ENCODE measurements at places on chromosomes 5 and 9.
A peak's percentile ranks its signal among the peaks of the same experiment; 100 is the strongest.

DNA sequence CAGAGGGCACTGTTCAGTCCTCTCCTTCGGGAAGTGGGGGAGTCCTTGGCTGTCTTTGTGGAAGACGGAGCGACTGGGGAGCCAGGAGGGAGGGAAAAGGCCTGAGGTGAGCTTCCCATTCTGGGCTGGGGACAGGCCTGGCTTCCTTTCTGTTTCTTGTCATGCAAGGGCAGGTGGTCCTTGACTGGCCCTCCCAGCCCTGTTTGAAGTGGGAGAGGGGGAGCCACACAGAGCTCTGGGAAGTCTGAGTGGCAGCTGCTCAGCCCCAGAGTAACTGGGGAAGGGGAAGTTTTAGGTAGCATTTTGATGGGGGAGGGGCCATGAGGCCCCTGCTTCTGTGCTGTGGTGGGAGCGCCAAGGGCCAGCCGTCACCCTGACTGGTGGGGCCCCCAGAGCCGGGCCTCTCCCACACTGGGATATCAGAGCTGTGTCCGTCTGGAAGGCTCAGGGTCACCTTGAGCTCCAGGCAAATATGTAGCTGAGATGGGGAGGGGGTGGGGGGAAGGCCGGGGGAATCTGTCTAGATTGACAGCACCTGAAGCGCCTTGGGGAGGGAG lies 6.5 kb downstream of the UNC5A start:
- no peak for DNase-seq
- H3K36me3 ChIP-seq = no peaks in the 10 kb centered on the region
- peaks cover 45% of the 10 kb centered on the region for H3K4me1 ChIP-seq
- H3K4me3 ChIP-seq = peak overlapping the region; percentile 66
- peaks cover 16% of the 10 kb centered on the region for H3K27me3 ChIP-seq

- no peaks in the 10 kb centered on the region for H3K4me1 ChIP-seq
- DNase-seq = no peak
- H3K27me3 ChIP-seq = no peaks in the 10 kb centered on the region
- no peaks in the 10 kb centered on the region for H3K36me3 ChIP-seq
- H3K4me3 ChIP-seq = no peak overlapping the region
- no peak overlapping the region for H3K27ac ChIP-seq
These were observed 10.1 kb upstream of the C1QTNF3 start for GRCh38 chr5:34053133-34053532.

DNA sequence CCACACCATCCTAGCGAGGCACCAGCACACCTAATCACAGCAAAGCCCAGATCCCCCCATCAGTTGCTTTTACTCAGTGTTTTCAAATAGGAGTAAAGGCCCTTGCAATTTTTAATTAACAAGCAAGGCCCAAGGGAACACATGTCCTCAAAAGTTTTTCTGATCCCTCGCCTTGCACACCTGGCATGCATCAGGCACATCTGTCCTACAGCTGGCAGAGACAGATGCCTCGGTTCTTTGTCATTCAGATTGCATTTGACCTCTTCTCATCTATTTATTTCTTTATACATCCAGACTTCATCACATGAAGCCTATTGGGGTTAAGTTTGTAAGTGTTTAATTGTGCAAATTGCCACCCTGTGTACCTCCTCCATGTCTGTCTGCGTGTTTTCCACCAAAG lies 241.4 kb downstream of the MARCHF11 start:
- peaks cover 8% of the 10 kb centered on the region for H3K36me3 ChIP-seq
- H3K27ac ChIP-seq = no peak overlapping the region
- no peaks in the 10 kb centered on the region for H3K27me3 ChIP-seq
- no peaks in the 10 kb centered on the region for H3K4me1 ChIP-seq
- no peak for DNase-seq

GRCh38 chr9:4114569-4115505 lies 185.0 kb downstream of the GLIS3 start:
- H3K4me3 ChIP-seq = no peak overlapping the region
- no peaks in the 10 kb centered on the region for H3K4me1 ChIP-seq
- no peak overlapping the region for H3K27ac ChIP-seq

DNA sequence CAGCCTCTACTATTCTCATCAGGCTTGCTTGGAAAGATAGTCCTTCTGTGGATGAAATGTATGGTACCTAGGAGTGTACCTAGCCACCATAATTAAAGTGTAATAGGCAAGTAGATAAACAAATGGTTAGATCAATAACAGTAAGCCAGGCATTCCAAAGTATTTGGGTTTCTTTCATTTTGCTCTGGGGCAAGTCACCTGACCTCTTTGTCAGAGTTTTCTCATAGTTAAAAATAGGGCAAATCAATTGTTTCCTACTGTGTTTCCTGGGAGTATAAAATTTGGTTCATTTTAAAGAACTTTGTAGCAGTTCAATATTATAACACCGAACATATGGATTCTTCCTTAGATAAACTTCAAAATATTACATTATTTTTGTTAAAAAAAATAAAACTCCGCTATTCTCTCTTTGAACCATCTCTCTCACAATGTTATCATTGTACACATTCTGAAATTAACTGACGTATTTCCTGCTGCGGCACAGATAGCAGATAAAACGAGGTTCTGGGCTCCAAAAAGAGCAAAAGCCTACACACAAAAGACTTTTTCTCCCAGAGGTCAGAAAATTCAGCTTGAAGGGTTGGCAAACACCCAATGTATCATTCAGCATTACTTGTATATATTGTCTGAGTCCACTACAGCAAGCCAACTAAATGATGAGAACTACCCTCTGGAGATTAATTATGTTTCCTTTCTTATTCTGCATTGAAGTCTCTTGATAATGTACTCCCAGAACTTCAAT lies 267.9 kb downstream of the COX7C start:
- H3K4me3 ChIP-seq = no peak overlapping the region
- H3K27ac ChIP-seq = no peak overlapping the region
- no peaks in the 10 kb centered on the region for H3K36me3 ChIP-seq
- no peaks in the 10 kb centered on the region for H3K27me3 ChIP-seq
- peaks cover 4% of the 10 kb centered on the region for H3K4me1 ChIP-seq
- no peak for DNase-seq

Data from H1 (cell line).